ENCODE measurements at places on chromosomes 1 and 21. TPM values are rescaled to one million over a fixed set of nuclear protein-coding genes. Genes with fewer than 3 reads are reported as not detected.

Gene NUAK2
- 34.6 TPM for total RNA-seq

- no peak for DNase-seq
Observed at GRCh38 chr21:45089964-45090363, 15.6 kb downstream of the ADARB1 start.

DNA sequence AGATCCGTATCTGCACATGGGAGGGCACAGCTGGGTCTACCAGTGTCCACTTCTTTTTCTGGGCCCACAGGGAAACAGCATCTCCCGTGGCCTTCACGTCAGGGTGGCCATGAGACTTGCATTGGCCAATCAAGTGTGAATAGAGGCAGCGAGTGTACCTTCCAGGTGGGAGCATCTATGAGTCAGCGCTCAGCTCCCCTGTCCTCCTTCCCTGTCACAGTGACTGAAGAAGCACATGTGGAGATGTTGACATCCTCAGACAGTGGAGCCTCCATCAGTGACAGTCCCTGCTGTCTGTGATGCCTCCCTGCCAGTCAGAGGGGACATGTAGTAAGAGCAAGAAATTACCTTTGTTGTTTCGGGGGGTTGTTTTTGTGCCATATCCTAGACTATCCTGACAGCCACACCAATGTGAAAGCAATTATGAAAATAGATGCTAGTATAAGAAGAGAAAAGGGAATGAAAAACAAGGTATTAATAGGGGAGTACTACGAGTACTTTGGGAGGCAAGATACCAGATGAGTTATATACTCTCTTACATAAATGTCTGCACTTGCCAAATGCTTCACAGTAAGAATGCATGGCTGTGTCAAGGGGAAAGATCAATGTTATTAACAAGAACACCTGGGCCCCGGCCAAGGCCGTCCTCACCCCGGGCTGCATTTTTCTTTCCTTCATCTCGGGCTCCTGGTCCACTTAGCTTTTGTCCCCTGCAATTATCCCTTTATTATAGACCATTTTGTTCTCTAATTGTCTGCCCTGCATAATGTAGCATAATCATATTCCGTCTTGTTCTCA, 86.0 kb downstream of the MATN1 start:
- no peak for DNase-seq

DNA sequence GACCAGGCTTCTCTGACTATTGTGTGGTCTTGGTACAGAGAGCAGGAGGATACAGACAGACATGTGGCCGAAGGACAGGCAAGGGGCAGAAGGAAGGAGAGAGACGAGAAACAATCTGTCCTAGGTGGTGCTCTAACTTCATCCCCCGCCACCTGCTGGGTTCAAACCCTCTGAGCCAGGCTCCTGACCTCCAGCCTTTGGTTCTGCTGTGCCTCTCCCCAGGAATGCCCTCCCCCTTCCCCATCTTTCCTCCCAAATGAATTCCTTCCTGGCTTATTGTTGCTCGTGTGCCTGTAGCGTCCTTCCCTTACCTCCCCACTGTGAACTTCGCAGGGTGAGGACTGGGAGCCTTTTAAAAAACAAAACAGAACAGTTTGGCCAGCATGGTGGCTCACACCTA, 5.4 kb downstream of the TCEA3 start:
- no peak for DNase-seq

- peak; percentile 64 for DNase-seq
Observed at GRCh38 chr1:15323351-15323988, 76.4 kb downstream of the FHAD1 start.

DNA sequence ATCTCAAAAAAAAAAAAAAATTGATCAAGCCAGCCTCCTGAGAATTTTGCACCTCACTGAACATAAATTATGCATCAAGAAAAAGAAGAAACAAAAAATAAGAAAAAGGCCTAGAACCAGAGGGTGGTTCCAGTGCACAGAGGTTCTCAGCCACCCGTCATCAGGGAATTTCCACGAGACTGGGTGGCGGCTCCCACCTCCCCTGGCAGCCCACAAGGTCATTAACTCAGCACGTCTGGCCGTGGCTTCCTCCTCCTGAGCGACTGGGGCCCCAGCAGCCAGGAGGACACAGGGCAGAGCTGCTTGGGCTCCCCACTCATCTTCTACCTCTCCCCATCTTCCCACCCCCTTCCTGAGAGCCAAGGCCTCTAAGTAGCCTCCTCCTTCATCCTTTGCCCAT, 15.7 kb upstream of the TMEM51 start:
- no peak for DNase-seq

Gene C4BPB
- not detected for total RNA-seq

Gene S100A1
- 9.7 TPM for total RNA-seq

GRCh38 chr1:16260814-16261213, 23.8 kb upstream of the CPLANE2 start:
- peak; percentile 81 for DNase-seq

DNA sequence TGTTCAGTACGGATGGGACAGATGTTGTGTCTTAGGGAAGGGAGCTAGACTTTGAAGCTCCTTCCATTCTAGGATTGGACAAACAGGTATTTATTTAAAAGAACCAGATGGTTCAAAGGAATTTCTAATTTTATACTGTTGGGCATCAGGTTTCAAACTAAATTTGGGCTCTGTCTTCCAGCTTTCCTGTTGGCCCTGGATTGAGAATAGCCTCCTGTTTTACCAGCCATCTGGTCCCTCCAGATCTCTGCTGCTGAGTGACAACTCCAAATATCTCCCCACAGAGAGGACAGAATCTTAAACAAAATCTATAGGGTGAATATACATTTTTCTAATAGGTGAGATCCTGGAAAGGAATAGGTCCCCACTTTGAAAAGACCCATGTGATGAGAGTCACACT, 52.5 kb upstream of the CNIH3 start:
- no peak for DNase-seq

Gene CLCN6
- 6.9 TPM for total RNA-seq

Gene SF3B4
- 20.0 TPM for total RNA-seq

DNA sequence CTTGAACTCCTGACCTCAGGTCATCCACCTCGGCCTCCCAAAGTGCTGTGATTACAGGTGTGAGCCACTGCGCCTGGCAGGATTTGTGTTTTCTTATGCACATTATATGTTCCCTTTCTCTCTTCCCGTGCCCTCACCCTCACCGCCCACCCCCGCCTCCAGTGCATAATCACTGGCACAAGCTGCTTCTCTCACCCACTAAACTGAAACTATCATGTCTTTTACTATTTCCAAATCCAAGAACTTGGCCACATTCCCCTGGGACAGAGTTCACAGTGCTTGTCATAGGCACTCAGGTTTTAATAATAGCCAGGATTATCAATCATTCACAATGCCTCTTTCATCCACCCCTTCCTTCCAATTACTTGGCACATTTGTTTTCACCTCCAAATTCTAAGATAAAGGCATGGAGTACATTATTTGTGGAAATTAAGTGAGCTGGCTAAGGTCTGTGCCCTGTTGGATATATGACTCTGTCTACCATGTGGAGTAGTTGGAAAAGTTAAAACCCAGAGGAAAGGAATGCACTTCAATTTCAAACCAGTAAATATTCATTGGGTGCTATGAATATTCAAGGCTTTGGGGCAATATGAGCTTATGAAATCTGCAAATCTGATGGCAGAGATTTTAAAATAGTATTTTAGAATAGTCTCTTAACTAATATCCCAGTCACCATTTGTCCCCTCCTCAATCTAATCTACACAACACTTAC, 17.6 kb upstream of the MAPKAPK2 start:
- peak; percentile 73 for DNase-seq

DNA sequence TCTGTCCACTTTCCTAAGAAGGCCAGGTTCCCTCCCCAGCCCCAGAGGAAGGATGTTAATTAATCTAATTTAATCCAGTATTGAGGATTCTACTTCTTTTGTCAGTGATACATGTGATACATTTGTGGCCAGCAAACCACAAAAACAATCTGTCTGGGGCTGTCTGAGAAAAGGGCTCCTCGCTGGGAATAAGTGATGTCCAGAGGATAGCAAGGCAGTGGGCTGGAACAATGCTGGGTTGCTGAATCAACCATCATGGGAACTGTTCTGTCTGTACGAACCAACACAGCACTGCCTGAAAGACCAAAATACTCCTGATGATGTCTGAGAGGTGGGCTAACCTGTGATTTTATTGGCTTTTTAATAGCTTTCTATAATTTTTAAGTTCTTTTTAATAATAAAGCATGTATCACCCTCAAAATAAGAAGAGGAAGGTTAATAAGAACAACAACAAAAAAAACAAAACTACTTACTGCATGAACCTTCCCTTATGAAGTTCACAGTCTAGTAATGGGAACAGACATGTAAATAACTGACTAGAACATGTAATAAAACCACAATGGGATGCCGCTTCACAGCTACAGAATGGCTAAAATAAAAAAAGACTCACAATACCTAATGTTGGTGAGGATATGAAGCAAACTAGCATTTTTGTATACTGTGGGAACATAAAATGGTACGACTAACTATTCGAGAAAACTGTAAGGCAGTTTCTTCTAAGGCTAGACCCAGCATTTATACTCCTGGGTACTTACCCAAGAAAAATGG, 11.4 kb upstream of the ADAR start:
- peak; percentile 73 for DNase-seq

Gene REN
- not detected for total RNA-seq

GRCh38 chr1:183073320-183073719, 50.1 kb downstream of the LAMC1 start:
- peak; percentile 32 for DNase-seq

GRCh38 chr1:22877980-22878379, 94.7 kb downstream of the LACTBL1 start:
- DNase-seq = no peak

Gene PROK1
- total RNA-seq = not detected

GRCh38 chr1:11746092-11746491, 10.2 kb downstream of the AGTRAP start:
- no peak for DNase-seq

Gene ATXN7L2
- total RNA-seq = 1.6 TPM

GRCh38 chr1:33387625-33388024, 43.3 kb downstream of the PHC2 start:
- DNase-seq = no peak

DNA sequence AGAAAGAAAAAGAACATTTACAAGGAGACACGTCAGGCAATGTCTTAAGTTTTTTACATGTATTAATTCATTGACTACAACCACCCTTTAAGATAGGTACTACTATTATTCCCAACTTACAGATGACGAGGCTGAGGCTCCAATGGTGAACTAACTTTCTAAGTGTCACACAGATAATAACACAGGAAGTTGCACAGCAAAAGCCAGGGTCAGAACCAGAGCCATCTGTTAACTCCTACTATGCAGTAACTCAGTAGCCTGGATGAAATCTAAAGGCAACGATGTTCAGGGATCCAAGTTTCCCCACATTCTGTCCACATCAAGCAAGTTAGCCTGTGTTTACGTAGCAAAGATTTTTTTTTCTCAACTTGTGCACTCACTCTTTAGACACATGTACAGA, 371.7 kb downstream of the PTPRC start:
- no peak for DNase-seq

Gene LMX1A
- not detected for total RNA-seq

DNA sequence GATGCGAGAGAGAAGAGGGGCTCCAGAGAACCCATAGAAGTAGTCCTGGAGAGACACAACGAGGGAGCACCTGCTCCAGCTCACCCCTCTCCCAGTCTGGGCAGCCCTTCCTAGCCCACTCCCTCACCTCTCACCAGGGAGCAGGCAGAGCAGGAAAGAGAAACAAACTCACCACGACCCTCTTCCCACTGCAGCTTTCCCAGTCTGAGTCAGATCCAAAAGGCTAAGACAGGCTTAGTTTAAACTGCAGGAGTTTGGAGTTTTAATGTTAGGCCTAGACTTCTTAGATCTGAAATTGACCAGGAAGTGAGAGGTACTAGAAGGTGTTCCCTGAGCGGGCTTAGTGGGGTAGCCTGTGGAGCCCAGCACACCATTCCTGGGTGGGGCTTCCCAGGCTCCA, 29.6 kb downstream of the SLC1A7 start:
- no peak for DNase-seq

- DNase-seq = no peak
Observed at GRCh38 chr1:41175546-41175945, 66.6 kb downstream of the SCMH1 start.

DNA sequence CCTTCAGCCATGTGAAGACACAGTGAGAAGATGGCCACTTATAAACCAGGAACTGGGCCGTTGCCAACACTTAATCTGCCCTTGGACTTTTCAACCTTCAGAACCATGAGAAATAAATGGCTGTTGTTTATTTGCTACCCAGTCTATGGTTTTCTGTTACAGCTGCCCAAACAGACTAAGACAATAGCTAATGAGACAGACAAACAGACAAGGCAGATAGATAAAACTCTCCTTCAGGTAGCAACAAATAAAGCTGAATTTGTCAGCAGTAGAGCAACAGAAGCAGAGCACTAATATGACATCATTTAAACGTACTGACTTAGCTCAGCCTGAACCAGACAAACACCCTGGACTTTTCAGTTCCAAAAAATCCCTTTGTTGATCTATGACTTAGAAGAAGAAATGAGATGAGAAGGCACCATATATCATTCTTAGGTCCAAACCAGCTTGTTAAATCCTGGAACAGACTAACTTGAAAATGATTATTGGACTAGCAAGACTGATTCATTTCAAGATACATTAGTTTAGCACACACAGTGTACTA, 27.0 kb downstream of the ZZZ3 start:
- no peak for DNase-seq

DNA sequence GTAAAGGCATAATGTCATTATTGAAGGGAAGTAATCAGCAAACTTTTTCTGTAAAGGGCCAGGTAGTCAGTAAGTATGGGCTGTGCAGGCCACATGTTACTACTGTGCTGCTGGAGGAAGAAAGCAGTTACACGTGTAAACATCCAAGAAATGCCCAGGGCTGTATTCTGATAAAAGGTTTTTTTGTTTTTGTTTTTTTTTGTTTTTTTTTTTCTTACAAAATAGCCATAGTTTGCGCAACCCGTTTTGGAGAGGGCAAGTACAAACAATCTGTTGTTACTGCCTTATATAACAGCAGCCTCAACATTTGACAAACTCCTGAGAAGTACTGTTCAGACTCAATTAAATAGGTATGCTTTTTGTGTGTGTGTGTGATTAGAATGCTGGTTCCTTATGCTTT, 26.7 kb upstream of the MTMR11 start:
- DNase-seq = peak; percentile 52

- no peak for DNase-seq
Observed at GRCh38 chr1:117567976-117568375, 37.9 kb upstream of the TENT5C start.

Gene RAB3B
- total RNA-seq = 33.9 TPM

Gene CYYR1
- total RNA-seq = 1.5 TPM

Gene CFHR3
- not detected for total RNA-seq

GRCh38 chr1:26278303-26278702, 1.6 kb upstream of the SH3BGRL3 start:
- no peak for DNase-seq

DNA sequence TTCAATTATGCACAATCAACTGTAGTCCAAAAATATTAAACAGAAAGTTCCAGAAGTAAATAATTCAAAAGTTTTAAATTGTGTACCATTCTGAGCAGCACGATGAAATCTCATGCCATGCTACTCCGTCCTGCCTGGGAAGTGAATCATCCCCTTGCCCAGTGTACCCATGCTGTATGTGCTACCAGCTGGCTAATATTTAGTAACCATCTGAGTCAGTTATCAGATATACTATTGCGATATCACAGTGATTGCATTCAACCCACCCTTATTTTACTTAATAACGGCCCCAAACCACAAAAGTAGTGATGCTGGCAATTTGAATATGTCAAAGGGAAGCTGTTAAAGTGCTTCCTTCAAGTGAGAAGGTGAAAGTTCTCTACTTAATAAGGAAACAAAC, 56.2 kb downstream of the EVI5 start:
- DNase-seq = peak; percentile 63

GRCh38 chr1:216247937-216248336, 175.3 kb downstream of the USH2A start:
- DNase-seq = no peak

Gene SNX27
- total RNA-seq = 20.3 TPM
